Renal cortical epithelial cell (primary cell): ENCODE measurements at places on chromosomes 11 and 22. TPM values are rescaled to one million over a fixed set of nuclear protein-coding genes. Genes with fewer than 3 reads are reported as not detected.

- peak; percentile 60 for DNase-seq
Measured at GRCh38 chr11:117837070-117837776, 12.7 kb upstream of the FXYD2 start.

- DNase-seq: no peak
Measured at GRCh38 chr11:94184846-94185245, 56.2 kb downstream of the PANX1 start.

- no peak for DNase-seq
Measured at GRCh38 chr11:133529807-133530500, 2.3 kb downstream of the OPCML start.

GRCh38 chr11:131987703-131988102 is 617.3 kb downstream of the NTM start:
- peak; percentile 33 for DNase-seq

DNA sequence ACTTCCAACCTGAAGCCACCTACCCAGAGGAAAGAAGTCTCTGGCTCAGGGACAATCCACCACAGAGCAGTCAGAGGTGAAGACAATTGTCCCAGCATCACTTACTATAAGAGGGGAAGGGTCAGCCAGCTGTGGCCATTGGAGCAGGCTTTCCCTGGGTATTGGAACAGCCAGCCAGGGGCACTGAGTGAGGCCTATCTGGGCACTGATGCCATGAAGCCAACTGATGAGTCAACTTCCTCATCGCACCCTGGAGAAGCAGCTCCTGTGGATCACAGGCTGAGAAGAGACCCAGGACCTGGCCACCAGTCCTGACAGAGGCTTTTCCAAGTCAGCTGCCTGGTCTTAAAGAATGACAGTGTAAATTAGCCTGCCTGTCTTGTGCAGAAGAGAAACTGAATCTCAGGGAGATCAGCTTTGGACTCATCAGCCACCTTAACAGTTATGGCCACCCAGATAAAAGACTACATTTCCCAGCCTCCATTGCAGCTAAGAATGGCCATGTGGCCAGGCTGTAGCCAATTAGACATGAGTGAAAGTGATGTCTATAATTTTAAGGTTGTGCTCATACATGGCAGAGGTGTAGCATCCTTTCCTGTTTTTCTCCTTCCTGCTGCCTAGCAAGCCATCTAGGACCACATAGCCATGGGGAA is 19.0 kb downstream of the CHST1 start:
- no peak for DNase-seq

- DNase-seq: no peak
Measured at GRCh38 chr22:38325587-38325986, 8.4 kb upstream of the CSNK1E start.

DNA sequence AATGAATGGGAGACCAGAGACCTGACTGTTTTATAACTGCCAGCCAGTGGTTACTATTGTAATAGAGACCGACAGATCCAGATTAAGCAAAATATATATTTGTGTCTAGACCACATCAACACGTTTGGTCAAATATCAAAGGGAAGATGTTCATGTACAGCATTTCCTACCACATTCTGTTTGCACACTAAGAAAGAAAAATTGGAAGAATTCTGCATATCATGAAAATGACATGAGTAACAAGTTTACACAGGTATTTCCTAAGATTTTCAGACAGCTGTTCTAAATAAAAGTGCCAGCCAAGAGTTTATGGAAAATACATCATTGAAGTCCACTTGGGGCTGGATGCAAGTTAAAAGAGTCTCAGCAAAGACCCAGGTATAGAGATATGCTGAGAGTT is 145.5 kb upstream of the ANO3 start:
- DNase-seq: no peak

GRCh38 chr11:62138630-62139425 is 15.0 kb downstream of the INCENP start:
- DNase-seq: no peak

- DNase-seq: no peak
Measured at GRCh38 chr11:46427364-46427763, 35.8 kb upstream of the CHRM4 start.

DNA sequence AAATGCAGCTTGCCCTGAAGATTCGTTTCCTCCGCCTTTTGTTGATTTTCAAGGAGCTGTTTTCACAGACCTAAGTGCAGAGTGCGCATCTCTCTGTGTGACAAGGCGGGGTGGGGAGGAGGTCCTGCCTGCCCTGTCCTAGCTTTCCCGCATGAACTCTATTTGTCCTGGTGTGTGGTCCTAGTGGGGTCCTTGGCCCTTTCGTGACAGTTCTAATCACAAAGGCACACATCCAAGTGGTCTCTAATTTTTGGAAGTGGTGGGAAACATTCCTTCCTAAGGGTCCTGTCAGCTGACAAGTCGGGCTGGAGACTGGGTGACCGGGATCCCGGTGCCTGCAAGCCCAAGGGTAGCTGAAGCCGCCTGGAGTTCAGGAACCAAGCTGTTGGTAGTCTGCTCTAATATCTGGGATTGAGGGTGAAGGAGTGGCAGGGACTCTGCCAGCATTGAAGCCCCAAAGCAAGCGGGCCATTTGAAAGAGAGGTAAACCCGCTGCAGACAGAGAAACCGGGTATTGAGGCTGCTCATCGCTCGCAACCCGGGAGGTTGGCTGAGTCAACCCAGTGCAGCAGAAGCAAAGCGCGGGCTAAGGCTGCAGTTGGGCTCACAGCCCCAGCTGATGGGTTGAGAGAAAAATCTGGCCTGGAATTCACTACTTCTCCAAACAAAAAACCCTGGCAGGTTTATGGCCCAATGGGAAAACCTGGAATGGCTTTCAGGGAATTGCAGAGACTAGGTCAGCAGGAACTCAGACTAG is 28.1 kb upstream of the FBXO3 start:
- DNase-seq: peak; percentile 82

- DNase-seq: no peak
Measured at GRCh38 chr22:44842417-44842816, 90.0 kb downstream of the ARHGAP8 start.

DNA sequence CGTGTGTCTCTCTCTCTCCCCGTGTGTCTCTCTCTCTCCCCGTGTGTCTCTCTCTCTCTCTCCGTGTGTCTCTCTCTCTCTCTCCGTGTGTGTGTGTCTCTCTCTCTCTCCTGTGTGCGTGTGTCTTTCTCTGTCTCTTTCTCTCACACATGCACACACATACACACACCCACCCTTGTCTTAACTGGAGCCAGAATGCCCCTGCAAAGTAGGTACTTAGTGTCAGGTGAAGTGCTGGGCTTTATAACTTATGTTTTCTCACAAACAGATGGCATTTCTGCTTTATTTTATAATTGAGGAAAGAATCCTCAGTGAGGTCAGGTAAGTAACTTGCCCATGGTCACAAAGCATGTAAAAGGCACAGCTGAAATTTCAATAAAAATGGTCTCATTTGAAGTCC is 106.0 kb downstream of the CSNK2A3 start:
- DNase-seq: no peak

- no peak for DNase-seq
Measured at GRCh38 chr11:107789767-107790166, 68.8 kb downstream of the SLC35F2 start.

GRCh38 chr11:64007160-64007628 is 21.0 kb downstream of the OTUB1 start:
- peak; percentile 7 for DNase-seq

ADORA2A gene
- total RNA-seq: 0.17 and 0.80 TPM in 2 replicates

MMP13 gene
- total RNA-seq: not detected in 2 replicates

PIWIL4 gene
- total RNA-seq: 2.1 and 3.1 TPM in 2 replicates

SHANK2 gene
- total RNA-seq: 13.7 and 65.9 TPM in 2 replicates

LYVE1 gene
- total RNA-seq: 0.05 and 0.17 TPM in 2 replicates
